ENCODE measurements at places on chromosomes 2 and 18. TPM values are rescaled to one million over a fixed set of nuclear protein-coding genes. Genes with fewer than 3 reads are reported as not detected.

RANBP2 gene
- 14.6 TPM for total RNA-seq

BOLL gene
- total RNA-seq: not detected

RAX gene
- total RNA-seq: not detected

TMEM37 gene
- total RNA-seq: 3.5 TPM

PSME4 gene
- total RNA-seq: 13.0 TPM

SERPINB10 gene
- not detected for total RNA-seq

SNORC gene
- 14.6 TPM for total RNA-seq

NPPC gene
- not detected for total RNA-seq

CRYBA2 gene
- not detected for total RNA-seq

CYP1B1 gene
- 5.5 TPM for total RNA-seq

CNDP1 gene
- not detected for total RNA-seq

IGFBP2 gene
- 110 TPM for total RNA-seq

ARHGAP25 gene
- not detected for total RNA-seq

KCNK3 gene
- total RNA-seq: 28.4 TPM

RNPEPL1 gene
- total RNA-seq: 14.8 TPM

ZSCAN30 gene
- 2.5 TPM for total RNA-seq

DSC1 gene
- not detected for total RNA-seq
